ENCODE measurements at places on chromosomes 2 and 18. TPM values are rescaled to one million over a fixed set of nuclear protein-coding genes. Genes with fewer than 3 reads are reported as not detected.

The CCDC102B gene
- 25.0 TPM for polyA plus RNA-seq

The MAP4K4 gene
- polyA plus RNA-seq, result 149 TPM

The EVX2 gene
- polyA plus RNA-seq, result 0.04 TPM

The LDLRAD4 gene
- polyA plus RNA-seq, result 11.2 TPM

The IL1RL1 gene
- 0.12 TPM for polyA plus RNA-seq

The SERPINB3 gene
- polyA plus RNA-seq, result not detected

The ITGA4 gene
- 27.6 TPM for polyA plus RNA-seq

The SKOR2 gene
- polyA plus RNA-seq, result not detected

The DES gene
- 5,935 TPM for polyA plus RNA-seq

The MAP2 gene
- 16.3 TPM for polyA plus RNA-seq

The ZNF521 gene
- polyA plus RNA-seq, result 47.9 TPM

The UGT1A8 gene
- not detected for polyA plus RNA-seq

GRCh38 chr2:210324458-210324857, 9.5 kb upstream of the MYL1 start:
- no peak for DNase-seq

DNA sequence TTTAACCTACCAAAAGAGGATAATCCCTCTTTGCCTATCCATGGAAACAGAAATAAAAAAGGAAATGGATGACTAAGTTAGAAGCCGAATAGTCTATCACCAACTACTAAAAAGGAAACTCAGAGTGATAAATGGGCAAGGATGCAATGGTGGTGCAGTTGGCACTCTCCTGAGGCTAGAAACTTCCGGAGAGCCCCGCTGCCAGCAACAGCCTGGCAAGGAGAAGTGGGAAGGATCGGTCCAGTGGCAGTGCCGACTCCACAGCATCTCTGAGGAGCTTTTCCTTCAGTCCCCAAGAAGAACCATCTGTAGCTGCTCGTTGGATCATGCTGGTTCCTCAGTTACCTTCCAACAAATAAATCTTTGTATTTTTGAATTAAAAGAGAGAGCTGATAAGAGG, 74.7 kb downstream of the DPP4 start:
- no peak for DNase-seq

- DNase-seq, result no peak
Observed at GRCh38 chr2:120125195-120125594, 98.0 kb downstream of the TMEM185B start.

GRCh38 chr2:100944617-100945432, 57.3 kb upstream of the RPL31 start:
- DNase-seq, result no peak

- no peak for DNase-seq
Observed at GRCh38 chr2:206163251-206163880, 3.7 kb downstream of the EEF1B2 start.

DNA sequence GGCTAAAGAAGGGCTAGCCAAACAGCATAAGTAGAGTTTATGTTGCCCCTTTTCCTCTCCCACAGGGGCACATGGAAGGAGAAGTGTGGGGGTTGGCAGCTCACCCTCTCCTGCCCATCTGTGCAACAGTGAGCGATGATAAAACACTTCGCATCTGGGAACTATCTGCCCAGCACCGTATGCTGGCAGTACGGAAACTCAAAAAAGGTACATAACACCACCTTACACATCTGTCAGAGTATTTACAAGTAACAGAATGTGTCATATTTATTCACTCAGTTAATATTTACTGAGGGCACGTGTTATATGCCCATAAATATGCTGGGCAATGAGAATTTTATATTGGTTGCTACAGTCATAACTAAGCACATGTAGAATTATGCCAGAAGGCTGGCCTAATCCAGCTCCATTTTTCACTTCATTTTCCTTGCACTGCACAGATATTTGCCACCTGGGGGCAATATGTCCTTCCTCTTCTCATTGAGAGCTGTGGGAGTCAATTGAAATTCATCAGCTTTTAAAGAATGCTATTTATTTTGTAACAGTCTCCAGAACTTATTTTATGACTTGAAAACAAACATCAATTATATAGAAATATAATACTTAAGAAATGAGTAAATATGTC, 150.6 kb downstream of the RTN4 start:
- DNase-seq, result peak; percentile 34

DNA sequence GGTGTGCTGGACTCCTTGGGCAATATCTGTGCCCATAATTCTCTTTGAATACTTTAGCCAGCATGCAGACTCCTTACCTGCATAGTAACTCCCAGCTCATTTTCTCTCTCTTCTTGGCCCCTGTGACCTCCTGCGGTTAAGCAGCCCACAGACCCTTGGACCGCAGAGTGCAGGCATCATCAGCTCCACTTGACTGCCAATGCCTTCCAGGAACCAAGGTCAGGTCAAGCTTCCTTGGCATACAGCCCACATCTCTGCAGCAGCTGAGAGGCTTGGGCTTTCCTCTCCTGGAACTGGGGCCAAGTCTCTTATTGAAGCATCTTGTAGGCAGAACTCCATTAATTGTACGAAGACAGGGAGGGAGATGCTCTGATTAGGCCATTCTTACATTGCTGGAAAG, 130.1 kb upstream of the PIEZO2 start:
- DNase-seq, result no peak

GRCh38 chr2:69509011-69509749, 71.9 kb upstream of the NFU1 start:
- DNase-seq, result no peak

DNA sequence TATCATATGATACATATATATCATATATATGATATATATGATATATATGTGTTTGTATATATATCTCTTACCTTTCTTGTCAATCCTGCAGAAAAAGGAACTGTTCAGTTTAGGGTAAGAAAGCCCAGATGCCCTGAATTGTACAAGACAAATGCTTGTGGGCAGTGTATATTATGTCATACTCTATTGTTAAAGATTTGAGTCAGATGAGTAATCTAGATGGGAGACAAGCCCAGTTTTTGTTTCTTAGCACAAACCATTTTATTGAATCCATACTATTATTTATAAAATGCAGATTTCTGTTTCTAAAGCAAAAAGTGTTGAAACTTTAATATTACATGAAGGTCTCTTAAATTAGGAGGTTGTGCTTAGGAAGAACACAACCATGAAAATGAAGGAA, 90.6 kb downstream of the VRK2 start:
- DNase-seq, result peak; percentile 12

GRCh38 chr2:228613133-228613850, 431.8 kb upstream of the SPHKAP start:
- DNase-seq, result no peak

GRCh38 chr2:903223-903900, 47.3 kb upstream of the SNTG2 start:
- no peak for DNase-seq

DNA sequence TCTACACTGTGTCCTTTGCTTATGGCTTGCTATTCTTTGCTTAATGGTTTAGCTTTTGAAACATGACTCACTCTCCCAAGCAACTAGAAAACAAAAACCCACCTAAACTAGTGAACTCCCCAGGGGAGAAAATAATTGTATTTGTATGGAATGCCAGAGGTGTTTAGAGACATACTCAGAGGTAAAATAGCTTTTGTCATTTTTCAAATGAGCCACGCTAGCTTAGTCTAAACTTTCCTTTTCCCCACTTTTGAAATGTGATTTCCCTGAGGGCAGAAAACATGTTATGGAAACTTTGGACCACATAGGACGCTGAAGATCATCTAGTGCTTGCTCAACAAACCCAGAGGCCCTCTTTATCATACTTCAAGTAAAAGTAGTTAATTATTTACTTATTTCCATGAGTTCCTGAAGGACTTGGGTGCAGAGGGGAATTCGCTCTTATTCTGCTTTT, 16.5 kb upstream of the CYTIP start:
- no peak for DNase-seq

- peak; percentile 52 for DNase-seq
Observed at GRCh38 chr2:191247381-191248057, 2.3 kb downstream of the MYO1B start.

DNA sequence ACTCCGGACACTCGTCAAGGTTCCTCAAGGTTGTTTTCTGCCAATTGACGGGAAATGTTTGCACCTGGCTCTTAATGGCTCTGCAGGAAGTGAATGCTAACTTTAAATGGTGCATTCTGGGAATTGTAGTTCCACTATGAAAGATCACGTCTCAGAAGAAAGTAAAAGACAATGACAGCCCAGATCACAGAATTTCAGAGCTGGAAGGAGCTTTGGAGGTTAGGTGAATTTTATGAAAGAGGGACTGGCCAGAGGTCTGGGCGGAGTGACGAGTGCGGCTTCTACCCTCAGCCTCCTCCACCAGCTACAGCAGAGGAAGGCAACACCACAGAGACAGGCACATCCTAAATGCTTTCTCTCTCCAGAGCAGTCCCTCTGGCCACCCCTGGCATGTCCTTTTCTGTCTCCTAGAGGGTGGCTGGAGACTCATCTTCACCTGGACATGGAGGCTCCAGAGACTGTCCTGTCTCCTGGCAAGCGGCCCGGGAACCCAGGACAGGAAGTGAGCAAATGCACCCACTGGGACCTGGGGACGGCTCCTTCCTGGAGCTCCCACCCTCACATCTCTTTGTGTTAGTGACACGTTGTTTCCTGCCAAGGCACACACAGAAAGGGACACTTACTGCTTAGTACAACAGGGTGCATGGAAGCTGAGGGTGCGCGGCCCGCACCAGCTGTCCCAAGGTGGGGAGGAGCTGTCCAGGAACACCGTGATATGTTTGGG, 19.4 kb downstream of the THAP4 start:
- no peak for DNase-seq

- DNase-seq, result no peak
Observed at GRCh38 chr2:240498958-240499260, 58.9 kb downstream of the ANKMY1 start.

GRCh38 chr2:20438334-20439192, 8.3 kb upstream of the RHOB start:
- no peak for DNase-seq

DNA sequence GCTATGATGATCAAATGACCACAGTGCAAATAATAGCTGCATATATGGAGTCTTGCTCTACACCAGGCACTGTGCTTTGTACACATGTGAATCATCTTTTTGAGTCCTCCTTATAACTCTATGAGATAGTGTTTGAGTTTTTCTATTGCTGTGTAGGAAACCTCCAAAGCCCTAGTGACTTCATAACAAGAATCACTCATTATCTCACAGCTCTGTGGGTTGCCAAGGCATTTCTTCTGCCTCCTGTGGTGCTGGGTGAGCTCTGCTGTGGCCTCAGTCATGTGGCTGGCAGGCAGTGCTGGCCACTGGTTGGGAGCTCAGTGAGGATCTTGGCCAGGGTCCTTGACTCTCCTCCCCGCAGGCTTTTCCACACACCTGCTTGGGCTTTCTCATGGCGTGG, 153.4 kb downstream of the CAPN13 start:
- DNase-seq, result no peak

DNA sequence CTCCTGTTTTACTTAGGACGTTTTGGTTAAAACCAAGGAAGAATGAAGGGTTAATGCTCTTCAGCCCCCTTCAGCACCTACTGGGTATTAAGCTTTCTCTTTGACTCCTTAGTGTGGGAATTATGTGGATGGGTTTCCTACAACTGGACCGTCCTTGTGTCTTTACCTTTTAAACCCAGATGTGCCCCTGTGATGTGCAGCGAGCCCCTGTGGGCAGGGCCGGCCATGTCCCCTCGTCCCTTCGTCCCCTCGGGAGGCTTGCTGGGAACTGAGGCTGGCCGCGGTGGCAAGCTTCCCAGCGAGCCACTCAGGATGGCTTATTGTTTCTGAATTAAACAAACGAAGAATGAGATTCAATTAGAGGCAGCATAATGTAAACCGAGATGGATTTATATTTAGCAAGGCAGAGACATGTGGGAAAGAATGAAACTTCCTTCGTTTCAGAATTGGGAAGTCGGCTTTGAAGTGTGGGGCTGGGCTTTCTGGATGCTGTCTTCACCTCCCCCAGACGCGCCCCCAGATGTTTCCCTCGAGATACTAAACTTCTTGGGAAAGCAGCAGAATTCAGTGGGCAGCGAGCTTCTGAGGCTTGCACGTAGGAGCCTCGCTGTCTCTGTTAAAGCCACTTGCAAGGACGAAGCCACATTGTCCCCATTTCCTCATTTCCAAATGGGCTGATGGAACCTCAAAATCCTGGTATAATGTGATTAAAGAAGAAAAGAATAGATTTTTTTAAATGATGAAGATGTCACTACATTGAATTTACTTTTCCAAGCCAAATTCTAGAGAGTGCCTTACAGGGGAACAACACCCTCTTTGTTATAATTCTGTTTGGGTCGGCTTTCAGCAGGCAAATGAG, 146.0 kb downstream of the VAPA start:
- DNase-seq, result no peak

DNA sequence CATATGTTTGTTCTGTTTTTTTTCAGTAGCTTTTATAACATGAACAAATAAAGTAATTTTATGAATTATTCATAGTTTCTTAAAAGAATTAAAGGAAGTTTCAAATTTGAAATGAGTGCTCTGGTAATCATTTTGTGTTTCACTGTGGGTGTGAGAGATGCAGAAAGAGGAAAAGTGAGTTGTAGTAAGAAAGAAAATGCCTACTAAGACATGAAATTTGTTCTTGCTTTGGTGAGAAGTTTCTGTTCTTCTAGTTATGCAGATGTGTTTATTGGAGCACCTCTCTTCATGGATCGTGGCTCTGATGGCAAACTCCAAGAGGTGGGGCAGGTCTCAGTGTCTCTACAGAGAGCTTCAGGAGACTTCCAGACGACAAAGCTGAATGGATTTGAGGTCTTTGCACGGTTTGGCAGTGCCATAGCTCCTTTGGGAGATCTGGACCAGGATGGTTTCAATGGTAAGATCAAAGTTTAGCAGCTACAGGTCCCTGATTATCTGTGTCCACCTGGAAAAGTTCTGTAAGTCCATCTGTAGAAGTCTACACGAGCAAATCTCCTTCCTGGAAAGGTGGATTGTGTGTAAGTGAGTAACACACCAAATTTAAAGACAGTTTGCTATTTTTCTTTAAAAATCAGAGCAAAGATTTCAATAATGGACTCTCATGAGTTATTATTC, 51.4 kb downstream of the ITGAV start:
- no peak for DNase-seq

All from muscle of arm (tissue), 14 donors.